ENCODE measurements at places on chromosomes 3 and 15. TPM values are rescaled to one million over a fixed set of nuclear protein-coding genes. Genes with fewer than 3 reads are reported as not detected.

DNA sequence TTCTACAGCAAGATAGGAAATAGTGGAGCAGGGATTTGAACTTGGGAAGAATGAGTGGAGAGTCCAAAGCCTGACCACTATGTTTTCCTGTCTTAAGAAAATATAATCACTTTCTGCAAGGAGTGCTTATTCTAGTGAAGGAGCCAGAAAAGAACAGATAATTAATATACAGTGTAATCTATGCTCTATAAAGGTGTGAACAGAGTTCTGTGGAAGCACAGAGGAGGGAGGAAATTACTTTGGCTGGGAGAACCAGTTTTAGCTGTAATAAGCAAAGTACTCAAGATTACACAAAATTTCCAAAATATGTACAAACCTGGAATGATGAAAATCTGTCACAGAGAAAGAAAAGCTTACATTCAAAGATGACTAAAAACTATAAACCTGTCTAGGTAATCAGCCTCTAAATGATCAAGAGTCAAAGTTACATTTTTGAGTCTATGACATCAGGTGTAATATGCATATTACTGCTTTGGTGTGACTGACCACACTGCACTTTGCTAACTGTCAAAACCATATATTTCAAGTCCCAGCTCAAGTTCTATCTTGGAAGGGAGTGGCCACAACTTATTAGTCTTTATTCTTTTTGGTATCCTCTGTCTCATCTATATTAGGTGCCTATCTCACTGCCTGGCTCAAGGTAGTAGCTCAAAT is 40.7 kb upstream of the MB21D2 start:
- DNase-seq = no peak

Gene SLC12A1
- total RNA-seq = 0.20 TPM

Gene FSIP1
- total RNA-seq = 8.1 TPM

- DNase-seq = no peak
Observed at GRCh38 chr3:186214670-186215069, 105.8 kb upstream of the ETV5 start.

DNA sequence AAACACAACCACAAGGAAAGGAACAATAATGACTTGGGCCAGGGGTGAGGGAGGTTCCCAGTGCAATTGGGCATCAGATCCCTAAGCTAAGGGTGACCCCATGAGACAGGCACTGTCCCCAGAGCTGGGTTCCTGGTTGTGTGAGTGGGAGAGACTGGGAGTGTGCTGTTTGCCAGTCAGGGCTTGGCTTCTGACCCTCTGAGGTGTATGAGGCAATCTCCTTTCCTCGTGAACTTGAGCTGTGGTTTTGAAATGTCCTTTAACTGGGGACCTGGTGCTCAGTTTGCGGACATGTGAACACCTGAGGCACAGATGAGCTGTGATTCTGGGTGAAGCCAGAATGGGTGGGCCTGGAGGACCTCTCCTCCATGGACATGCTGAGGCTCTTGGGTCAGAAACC is 58.5 kb upstream of the PLXNA1 start:
- no peak for DNase-seq

Gene OIP5
- 25.2 TPM for total RNA-seq

DNA sequence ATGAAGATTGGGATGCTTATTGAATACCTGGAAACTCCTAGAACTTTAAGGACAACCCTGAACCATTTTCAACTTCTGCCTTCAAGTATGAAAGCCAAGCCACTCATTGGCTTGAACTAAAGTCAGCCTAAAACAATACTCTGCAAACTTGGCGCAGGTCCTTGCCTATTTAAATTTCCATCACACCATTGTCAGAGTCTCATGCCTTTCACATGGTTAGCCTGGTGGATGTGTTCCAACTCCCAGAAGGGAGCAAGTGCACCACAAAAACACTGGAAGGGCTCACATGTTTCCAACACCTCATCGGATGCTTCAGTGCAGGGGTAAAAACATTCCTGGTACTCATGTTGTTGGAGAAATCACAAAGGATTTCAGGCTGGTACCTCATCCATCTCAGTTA is 511.6 kb upstream of the MDFIC2 start:
- DNase-seq = no peak

- DNase-seq = no peak
Observed at GRCh38 chr3:170220871-170221270, 1.4 kb upstream of the PRKCI start.

GRCh38 chr3:160343132-160343531 is 55.9 kb downstream of the IFT80 start:
- DNase-seq = no peak

GRCh38 chr15:90607361-90607760 is 77.6 kb downstream of the CRTC3 start:
- DNase-seq = no peak

- no peak for DNase-seq
Observed at GRCh38 chr3:18099611-18100010, 325.5 kb downstream of the SATB1 start.

Data from neural crest cell (in vitro differentiated cells).